Activated effector memory CD4-positive, alpha-beta T cell treated with anti-CD3 and anti-CD28 coated beads, Interleukin-2, amount 50 U/mL, for 16 hours (primary cell): ENCODE measurements at places on chromosomes 2 and 18.

- no peak for DNase-seq
Observed at GRCh38 chr18:76483780-76484179, 11.3 kb downstream of the ZNF516 start.

DNA sequence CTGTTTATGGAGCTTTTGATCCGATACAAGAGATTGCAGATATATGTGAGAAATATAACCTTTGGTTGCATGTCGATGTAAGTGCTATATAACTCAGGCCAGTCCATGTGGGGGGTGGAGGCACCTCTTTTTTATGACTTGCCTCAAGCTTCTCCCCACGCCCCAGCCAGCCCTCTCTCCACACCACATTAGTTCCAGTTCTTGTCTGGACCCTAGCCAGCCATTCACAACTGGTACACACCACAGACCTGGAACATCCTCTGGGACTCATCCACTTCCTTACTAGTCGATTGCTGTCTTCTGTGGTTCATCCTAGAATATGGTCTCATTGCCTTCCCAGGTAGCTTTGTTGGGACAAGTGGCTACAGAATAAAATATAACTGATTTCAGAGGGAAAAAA, 31.0 kb downstream of the GAD1 start:
- DNase-seq, result no peak

DNA sequence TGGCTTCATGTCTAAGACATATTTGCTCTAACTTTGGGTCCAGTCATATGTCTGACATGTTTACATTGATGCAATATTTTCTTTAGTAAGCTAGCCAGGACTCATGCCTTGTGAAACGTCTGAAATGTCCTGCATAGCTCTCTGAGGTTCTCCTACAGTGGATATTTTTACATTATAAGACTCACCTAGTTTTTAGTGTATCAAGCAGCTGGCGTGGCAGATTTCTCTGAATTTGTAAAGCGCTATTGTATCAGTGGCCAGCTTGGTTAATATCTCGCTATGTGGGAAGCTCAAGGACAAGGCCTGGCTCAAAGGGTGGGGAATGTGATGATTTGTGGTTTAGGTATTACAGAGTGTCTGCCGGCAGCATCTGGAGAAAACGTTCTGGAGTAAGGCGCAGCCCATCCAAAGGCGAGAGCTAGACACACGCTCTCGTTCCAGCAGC, 164.3 kb downstream of the LTBP1 start:
- no peak for DNase-seq

- DNase-seq, result no peak
Observed at GRCh38 chr2:135743860-135744259, 2.2 kb downstream of the UBXN4 start.

DNA sequence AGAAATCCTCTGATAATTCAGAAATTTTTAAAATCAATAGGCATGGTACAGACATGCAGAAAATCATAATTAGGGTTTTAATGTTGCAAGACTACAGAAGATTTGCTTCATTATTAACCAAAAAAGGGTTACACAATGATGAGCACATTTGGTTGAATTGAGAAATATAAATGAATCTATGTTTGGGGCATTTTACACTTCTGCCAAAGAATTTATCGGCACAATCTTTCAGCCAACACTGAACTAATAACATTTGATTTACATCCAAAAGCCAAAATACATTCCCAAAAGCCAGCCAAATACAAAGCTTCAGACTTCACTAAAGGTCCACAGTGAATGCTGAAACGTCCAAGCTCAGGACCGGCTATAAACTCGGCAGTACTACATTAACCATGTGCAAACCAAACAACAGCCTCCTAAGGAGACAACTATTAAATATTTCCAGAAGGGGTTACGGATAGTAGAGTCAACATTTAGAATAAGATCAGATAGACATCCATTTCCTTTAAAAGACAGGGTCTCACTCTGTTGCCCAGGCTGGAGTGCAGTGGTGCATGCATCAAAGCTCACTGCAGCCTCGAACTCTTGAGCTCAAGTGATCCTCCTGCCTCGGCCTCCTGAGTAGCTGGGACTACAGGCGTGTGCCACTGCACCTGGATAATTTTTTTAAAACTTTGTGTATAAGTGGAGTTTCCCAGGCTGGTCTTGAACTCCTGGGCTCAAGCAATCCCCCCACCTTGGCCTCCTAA, 29.4 kb downstream of the SPRED2 start:
- no peak for DNase-seq

- no peak for DNase-seq
Observed at GRCh38 chr2:207233731-207234130, 68.0 kb upstream of the KLF7 start.

- DNase-seq, result no peak
Observed at GRCh38 chr18:57747809-57748680, 55.1 kb downstream of the ATP8B1 start.

GRCh38 chr18:10308154-10308553, 146.3 kb upstream of the APCDD1 start:
- no peak for DNase-seq

- peak; percentile 78 for DNase-seq
Observed at GRCh38 chr2:64454386-64455332, 697 bp downstream of the LGALSL start.

- no peak for DNase-seq
Observed at GRCh38 chr2:136154384-136154783, 36.4 kb upstream of the CXCR4 start.

DNA sequence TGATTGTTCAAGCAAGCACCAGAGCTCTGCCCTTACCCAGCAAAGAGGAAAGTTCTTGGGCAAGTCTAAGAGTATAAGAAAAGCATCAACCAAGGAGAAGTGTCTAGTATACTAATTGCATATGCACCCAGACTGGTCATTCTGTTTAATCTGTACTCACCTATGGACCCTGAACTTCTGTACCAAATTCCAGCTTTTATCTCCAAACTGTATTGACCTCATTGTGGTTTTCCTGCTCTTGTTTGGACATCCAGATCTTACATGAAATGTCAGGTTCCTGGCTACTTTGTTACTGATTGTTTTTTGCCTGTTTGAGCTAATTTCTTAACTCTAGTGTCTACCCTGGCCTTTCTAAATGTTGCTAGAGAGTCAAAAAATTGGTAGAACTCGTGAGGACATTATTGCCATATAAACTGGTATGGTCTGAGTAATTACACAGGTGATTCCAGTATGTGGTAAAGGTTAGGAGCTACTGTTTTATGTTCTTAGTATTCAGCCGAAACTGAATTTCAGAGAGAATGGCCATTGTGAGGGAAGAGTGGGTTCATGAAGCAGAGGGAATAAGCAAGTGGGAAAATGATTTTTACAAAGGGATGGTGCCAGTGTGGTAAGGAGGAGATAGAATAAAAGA, 146.3 kb downstream of the HNMT start:
- DNase-seq, result no peak

DNA sequence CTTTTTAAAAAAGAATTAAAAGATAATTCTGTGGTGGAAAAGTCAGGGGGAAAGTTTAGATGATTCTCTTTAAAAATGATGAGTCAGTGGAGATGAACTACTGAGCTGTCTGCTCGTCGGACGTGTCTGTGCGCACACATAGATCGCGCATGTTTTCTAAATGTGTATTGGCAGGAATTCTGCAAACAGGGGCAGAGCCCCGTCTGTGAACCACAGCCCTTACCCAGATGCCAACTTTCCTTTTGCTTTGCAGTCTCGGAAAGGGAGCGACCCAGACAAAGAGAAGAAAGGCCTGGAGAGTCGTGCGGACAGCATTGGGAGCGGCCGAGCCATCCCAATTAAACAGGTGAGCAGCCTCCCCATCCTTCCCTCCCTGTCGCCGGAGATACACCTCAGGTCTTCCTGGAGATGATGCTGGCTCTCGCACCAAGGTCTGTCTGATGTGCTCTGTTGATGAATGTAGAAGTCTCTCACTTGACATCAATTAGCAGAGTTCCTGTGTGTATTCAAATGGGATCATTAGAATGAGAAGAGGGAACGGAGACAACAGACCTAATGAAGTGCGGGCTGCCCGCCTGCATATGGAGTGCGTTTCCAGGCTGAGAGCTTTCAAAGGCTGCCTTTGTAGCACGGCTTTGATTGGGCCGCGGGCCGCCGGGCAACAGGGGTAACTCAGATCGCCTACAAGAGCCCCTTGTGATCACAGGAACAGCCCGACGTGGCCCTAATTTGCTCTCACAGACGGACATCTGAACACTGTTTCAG, 313.3 kb downstream of the AGAP1 start:
- DNase-seq, result no peak

GRCh38 chr18:78703291-78703690, 276.3 kb upstream of the SALL3 start:
- no peak for DNase-seq

- peak; percentile 62 for DNase-seq
Observed at GRCh38 chr2:212863185-212863588, 288.2 kb downstream of the IKZF2 start.

GRCh38 chr2:11799826-11800225, 53.4 kb downstream of the LPIN1 start:
- DNase-seq, result no peak

GRCh38 chr2:228401065-228401912, 219.8 kb upstream of the SPHKAP start:
- no peak for DNase-seq

DNA sequence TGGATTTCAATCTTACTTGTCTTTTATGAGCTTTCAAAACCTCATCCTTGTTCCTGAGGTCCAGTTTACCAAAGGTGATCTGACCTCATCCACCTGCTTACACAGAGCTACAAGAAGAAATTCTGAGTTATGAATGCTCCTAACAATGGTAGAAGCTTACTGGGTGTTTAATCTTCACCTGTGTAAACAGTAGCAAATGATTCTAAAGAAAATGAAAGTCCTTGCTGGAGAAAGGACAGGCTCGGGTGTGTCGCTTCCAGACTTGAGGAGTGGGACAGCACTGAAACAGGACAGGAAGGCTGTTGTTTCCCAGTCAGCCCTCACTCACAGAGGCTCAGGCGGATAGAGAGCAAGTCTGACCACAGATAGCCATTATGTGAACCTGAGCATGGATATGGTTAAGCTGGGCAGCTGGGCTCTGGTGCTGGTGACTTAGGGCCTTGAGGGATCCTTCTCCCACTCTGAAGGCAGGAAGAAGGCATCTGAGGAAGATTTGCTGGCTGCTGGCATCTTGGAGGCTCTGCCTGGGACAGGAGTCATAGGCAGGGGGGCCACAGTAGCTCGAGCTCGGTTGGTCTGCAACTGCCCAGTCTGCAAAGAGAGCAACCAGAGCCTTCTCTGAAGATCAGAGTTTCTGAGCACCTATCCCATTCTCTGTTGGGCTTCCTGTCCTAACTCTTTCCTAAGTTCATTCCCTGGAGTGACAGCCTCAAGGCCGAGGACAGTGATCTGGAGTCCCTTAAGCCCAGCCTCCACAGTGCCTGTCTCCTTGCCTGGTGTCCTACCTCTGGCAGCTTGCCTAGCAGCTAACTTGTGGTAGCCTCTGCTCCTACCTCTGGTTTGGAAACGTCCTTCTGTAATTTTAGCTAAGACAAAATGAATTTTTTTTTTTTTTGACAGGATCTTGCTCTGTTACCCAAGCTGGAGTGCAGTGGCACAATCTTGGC, 4.0 kb downstream of the DOK1 start:
- DNase-seq, result no peak

DNA sequence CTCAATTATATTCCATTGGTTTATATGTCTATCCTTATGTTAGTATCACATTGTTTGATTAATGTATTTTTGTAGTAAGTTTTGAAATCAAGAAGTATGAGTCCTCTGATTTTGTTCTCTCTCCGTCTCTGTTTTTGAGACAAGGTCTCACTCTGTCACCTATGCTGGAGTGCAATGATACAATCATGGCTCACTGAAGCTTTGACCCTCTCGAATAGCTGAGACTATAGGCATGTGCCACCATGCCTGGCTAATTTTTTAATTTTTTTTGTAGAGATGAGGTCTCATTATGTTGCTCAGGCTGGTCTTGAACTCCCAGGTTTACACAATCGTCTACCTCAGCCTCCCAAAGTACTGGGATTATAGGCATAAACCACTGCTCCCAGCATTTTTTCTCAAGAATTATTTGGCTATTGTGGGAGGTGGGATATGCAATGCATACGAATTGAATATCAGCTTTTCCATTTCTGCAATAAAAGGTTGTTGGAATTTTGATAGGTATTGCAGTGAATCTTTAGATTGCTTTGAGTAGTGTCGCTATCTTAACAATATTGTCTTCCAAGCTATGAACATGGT, 17.7 kb upstream of the GORASP2 start:
- no peak for DNase-seq

- DNase-seq, result no peak
Observed at GRCh38 chr2:214393796-214394195, 17.1 kb upstream of the VWC2L start.

DNA sequence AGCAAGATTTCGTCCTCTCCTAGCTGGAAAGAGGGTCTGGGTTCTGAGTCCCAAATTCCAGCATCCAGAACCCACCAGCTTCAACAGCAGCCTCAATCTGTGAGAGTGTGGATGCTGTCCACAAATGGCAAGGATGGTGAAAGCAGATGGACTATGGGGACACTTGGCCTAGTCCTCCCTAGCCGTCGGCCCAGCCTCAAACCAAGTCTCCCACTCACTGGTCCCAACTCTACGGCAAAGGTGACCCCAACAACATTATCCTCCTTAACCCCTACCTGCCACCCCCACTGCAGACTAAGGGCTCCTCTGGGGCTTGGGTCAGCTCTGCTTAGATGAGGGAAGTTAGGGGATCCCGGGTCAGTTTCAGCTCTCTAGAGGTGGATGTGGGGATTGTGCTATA, 57.3 kb downstream of the TNS1 start:
- DNase-seq, result no peak

DNA sequence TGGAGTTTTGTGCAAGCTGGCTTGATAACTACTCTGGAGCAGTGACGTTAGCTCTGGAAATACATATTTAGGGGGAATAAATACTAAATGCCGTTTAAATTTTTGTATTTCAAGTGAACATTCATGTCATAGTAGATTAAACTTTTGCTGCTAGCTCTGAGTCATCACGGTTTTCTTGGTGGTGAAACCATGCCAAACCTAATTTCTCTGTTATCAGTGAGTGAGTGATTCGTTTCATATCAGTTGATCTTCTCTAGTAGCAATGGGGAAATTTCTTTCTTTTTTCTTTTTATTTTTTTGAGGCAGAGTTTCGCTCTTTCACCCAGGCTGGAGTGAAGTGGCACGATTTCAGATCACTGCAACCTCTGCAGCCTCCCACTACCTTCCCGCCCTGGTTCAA, 211.1 kb downstream of the PTPRM start:
- no peak for DNase-seq

DNA sequence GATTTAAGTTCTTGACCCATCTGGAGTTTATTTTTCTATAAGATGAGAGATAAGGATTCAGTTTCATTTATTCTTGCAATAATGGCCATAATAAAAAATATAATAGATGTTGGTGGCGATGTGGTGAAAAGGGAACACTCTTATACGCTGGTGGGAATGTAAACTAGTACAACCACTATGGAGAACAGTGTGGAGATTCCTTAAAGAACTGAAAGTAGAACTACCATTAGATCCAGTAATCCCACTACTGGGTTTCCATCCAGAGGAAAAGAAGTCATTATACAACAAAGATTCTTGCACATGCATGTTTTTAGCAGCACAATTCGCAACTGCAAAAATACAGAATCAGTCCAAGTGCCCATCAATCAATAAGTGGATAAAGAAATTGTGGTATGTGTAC, 1040.5 kb upstream of the GYPC start:
- no peak for DNase-seq

GRCh38 chr2:222866358-222866960, 5.6 kb downstream of the ACSL3 start:
- no peak for DNase-seq

- no peak for DNase-seq
Observed at GRCh38 chr2:220279372-220279771, 651.9 kb downstream of the SLC4A3 start.

- DNase-seq, result no peak
Observed at GRCh38 chr2:229314117-229314516, 43.0 kb upstream of the PID1 start.
